Prostate gland (tissue), 2 donors: ENCODE measurements at places on chromosomes 6 and 20. TPM values are rescaled to one million over a fixed set of nuclear protein-coding genes. Genes with fewer than 3 reads are reported as not detected.

FAM217A gene
- not detected for total RNA-seq

IL20RA gene
- total RNA-seq, result 19.9 TPM

KIF25 gene
- total RNA-seq, result 0.28 TPM

EMILIN3 gene
- total RNA-seq, result 7.4 TPM

DNA sequence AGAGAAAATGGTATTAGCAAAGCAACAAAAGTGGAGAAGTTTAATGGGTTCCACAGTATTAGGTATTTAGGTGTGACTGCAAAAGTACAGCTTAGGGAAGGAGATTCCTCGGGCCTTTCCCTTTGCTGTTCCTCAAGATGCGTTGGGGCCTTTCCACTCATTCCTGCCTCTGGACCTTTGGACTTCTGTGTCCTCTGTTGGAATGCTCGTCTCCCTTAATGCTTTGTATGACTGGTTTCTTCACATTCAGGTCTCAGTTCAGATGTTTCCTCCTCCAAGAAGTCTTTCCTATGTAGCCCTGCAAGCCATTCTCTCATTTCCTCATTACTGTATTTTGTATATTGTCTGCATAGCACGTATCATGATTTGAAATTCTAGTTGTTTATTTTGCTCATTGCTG lies 39.6 kb downstream of the CTNNBL1 start:
- DNase-seq, result no peak

- no peak for DNase-seq
These were observed 147.1 kb downstream of the PRL start for GRCh38 chr6:22149501-22150367.

GRCh38 chr6:138420356-138420755 lies 16.3 kb downstream of the HEBP2 start:
- DNase-seq, result no peak

- DNase-seq, result no peak
These were observed 238.0 kb downstream of the ANKRD60 start for GRCh38 chr20:57990396-57990987.

DNA sequence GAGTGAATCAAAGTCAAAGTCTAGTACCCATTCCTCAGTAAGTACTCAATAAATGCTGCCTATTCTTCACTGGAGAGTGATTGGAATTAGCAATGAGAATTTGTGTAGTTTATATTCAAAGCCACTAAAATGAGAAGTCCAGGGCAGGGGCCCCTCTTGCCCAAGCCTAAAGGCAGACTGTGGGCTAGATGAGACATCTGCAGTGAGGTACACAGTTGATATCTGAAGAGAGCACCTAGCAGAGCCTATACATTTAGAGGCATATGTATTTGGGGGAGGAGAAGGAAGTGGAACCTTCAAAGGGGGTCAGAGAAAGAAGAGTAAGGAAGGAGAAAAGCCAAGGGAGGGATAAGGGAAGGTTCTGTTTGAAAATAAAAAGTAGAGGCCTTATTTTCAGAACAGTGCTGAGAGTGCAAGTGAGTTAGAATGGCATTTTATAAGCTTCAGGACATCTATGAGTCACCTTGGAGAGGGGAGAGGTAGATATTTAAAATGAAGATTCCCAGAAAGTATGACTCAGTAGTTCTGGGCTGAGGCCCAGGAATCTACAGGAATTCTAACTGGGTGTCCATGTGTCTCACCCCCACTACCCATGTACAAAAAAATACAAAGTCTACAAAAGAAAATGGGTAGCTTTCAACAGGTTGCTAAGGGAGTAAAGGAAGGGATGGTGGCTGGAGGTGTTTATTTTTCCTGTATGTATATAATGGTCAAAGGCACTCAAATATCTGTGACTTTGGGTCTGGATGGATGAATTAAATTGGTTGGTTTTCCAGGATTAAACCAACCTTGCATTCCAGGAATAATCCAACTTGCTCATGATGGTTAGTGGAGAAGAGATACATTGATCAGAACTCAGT lies 135.1 kb downstream of the ZFP64 start:
- no peak for DNase-seq
